Psoas muscle (tissue), 8 donors: ENCODE measurements at places on chromosomes 16 and 17. TPM values are rescaled to one million over a fixed set of nuclear protein-coding genes. Genes with fewer than 3 reads are reported as not detected.

ZNF668 gene
- total RNA-seq = 7.5 TPM

GP1BA gene
- total RNA-seq = not detected

FA2H gene
- total RNA-seq = not detected

HAS3 gene
- total RNA-seq = 0.86 TPM

ZG16B gene
- not detected for total RNA-seq

GSG1L2 gene
- not detected for total RNA-seq

VEZF1 gene
- total RNA-seq = 92.5 TPM

PRAC1 gene
- total RNA-seq = not detected

NEK8 gene
- 0.60 TPM for total RNA-seq
